Stimulated activated CD4-positive, alpha-beta T cell treated with anti-CD3 and anti-CD28 coated beads, Interleukin-1b, Interleukin-23, amount 100 ng/mL, for 1 hour (primary cell): ENCODE measurements at places on chromosomes 6 and 20.

DNA sequence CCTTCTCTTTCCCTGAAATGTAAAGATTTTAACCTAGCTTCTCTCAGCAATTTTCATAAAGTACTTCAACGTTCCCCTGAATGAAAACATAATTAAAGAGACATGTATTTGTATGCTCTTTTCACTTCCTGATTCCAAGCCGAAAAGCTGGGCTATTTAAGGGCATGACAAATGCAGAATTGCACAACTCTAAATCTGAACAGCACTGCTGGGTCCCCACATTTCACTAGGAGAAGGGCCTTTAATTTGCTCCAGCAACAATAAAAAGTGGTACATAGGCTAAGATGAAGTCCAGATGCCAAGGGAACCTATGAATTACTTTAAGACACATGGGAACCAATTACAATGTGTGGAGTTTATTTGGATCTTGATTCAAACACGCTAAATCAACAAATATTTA lies 42.0 kb downstream of the IRAK1BP1 start:
- DNase-seq = no peak

GRCh38 chr6:50816115-50816675 lies 2.5 kb upstream of the TFAP2B start:
- DNase-seq = peak; percentile 28

GRCh38 chr6:38470548-38470947 lies 169.2 kb downstream of the BTBD9 start:
- no peak for DNase-seq

- DNase-seq = no peak
These were observed 69.7 kb downstream of the TCP11 start for GRCh38 chr6:35071347-35071994.

DNA sequence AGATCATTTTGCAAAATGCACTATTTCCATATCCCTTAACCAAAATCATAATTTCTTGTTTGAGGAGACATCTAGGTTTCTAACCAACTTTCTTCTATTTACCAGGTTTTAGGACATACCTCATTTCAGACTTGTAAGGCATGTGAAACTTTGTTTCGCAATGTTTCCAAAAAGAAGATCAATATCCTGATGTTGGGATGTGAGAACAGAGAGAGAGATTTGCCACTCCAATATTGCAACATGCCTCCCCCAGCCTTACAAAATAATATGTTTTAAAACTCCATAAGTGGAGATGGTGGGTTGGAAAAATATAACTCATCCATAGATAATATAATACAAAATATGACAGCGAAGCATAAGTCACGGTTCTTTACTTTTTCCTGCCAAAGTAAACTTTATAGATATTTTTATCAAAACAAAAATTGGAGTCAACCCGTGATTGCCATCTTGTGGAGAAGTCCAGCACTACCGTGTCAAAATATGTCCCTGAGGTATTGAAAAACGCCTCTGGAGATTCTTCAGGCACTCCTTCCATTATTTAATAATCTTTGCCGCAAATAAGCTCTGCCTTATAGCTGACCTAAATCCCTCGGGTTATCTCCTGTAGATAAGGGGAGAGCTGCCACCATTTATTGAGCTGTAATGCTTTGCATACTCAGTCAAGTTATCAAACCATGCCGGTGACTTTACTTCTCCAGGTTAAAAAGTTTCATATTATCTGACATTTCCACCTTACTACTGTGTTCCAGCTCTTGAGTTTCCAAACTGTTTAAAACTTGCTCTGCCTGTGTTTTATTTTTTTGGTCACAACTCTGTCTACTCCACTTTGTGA lies 534.2 kb downstream of the HACE1 start:
- DNase-seq = no peak
